ENCODE measurements at places on chromosomes 5 and 9. TPM values are rescaled to one million over a fixed set of nuclear protein-coding genes. Genes with fewer than 3 reads are reported as not detected.
A peak's percentile ranks its signal among the peaks of the same experiment; 100 is the strongest.

- DNase-seq: no peak
These were observed 108.4 kb upstream of the DHFR start for GRCh38 chr5:80763211-80763610.

GRCh38 chr9:35776018-35776417, 15.4 kb upstream of the NPR2 start:
- DNase-seq: no peak

DNA sequence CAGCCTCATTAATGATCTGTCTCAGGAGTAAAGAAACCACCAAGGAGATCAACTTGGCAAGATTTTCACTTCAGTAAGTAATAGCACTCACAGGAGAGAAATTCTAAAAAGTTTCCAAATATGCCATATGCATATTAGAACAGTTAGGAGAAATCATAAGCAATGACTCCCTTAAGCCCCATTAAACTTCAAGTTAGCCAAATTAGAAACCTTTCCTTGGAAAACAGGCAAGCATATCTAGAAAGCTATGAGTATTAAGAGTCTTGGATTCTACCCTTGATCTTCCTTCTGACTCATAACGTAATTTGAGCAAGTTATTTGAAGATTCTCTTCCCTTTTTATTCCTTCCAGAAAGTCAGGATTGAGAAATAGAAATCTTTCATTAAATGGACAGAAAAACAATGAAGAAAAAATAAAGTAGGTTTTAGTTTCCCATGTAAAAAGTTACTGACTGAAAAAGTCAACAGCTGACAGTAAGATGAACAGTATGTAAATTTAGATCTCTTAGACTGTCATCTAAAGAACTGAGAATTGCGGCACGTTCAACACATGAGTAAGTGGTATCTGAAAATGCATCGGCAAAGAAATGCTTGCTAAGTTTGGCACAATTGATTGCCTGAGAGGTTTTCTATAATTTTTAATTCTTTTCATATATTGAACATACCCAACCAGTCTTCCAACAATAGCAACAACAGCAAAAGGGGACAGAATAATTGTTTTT, 565.7 kb upstream of the FTMT start:
- DNase-seq: no peak

GRCh38 chr5:35876922-35877321, 20.2 kb downstream of the IL7R start:
- no peak for DNase-seq

- DNase-seq: peak; percentile 6
These were observed 88.0 kb upstream of the ANKH start for GRCh38 chr5:14959399-14960119.

DNA sequence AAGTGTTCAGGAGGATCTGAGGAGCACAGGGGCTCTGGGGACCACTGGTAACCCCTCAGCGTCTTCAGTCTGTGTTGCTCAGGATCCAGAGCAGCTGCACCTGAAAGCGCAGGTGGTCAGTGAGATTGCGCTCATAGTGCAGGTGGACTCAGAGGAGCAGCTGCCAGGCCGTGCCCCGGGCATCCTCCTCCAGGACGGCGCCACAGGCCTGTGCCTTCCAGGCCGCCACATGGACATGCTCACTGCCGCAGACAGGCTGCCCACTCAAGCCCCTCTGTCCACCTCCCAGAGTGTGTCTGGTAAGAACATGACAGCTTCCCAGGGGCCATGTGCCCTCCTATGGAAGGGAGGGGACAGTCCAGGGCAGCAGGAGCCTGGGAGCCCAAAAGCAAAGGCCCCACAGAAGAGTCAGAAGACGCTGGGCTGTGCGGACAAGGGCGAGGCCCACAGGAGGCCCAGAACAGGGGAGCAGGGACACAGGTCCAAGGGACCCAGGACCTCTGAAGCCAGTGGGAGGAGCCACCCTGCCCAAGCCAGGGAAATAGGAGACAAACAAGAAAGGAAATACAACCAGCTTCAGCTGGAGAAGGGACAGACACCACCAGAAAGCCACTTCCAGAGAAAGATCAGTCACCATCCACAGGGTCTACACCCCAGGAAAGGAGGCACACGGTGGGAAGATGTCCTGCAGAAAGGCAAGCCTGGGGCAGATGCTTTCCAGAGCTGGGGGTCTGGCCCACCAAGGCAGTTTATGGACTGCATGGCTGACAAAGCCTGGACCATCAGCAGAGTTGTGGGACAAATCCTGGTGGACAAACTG, 5.2 kb downstream of the SPATA31E1 start:
- no peak for DNase-seq

GRCh38 chr5:66927140-66927539, 269.5 kb downstream of the CD180 start:
- DNase-seq: no peak

GRCh38 chr9:20980832-20981455, 50.5 kb downstream of the HACD4 start:
- no peak for DNase-seq

DNA sequence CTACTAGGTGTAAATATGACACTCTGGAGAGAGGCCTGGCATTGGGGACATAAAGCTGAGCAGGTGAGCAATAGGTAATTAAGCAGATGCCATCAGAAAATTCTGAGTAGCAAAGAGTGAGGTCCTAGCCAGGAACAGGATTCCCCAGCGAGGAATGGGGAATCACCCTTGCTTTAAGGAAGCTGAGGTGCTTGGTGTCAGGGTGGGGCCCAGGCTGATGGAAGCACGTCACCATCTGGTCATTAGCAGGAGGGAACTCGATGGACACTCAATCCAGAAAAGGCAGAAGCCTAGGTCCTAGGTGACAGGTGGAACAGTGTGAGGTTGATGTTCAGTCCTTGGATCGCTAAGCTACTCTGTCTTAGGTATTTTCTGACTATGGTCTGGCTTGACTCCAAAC, 562.7 kb upstream of the DAP start:
- DNase-seq: no peak

RNF183 gene
- total RNA-seq: not detected

OR1L4 gene
- total RNA-seq: not detected

RECK gene
- 8.1 TPM for total RNA-seq

ANKRA2 gene
- total RNA-seq: 28.7 TPM

All from GM23338 (cell line).